ENCODE measurements at places on chromosomes 11 and 22.

DNA sequence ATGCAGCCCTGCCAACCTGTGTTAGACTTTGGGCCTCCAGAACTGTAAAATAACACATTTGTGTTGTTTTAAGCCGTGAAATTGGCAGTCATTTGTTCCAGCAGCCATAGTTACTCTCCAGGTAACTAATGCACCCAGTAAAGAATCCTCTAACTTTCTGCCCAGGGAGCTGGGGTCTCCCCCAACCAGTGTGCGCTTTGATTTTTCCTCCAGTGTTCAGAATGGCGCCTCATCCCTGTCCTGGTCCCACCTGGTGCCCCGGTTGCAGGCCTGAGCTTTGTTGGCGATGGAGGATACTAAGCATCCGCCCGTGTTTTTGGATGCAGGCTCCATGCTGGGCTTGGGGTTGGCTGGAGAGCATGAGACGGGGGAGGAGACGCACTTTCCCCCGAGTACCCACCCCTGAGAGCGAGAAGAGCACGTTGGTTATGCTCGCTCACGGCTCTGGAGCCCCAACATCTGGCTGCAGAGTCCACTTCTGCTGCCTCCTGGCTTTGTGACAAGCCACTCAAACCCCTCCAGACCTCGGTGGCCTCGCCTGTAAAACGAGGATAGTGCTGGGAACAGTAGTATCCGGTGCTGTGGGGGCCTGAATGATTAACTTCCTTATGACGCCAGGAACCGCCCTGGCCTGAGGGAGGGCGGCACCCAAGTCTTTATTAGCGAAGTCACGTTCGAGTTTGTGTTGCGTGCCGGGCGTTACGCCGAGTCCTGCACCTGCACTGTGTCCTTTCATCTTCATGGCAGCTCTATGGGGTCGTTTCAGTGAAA is 25.8 kb downstream of the MRGPRD start:
- no peak for DNase-seq

- no peak for DNase-seq
Measured at GRCh38 chr11:19817265-19817851, 104.7 kb downstream of the NAV2 start.

DNA sequence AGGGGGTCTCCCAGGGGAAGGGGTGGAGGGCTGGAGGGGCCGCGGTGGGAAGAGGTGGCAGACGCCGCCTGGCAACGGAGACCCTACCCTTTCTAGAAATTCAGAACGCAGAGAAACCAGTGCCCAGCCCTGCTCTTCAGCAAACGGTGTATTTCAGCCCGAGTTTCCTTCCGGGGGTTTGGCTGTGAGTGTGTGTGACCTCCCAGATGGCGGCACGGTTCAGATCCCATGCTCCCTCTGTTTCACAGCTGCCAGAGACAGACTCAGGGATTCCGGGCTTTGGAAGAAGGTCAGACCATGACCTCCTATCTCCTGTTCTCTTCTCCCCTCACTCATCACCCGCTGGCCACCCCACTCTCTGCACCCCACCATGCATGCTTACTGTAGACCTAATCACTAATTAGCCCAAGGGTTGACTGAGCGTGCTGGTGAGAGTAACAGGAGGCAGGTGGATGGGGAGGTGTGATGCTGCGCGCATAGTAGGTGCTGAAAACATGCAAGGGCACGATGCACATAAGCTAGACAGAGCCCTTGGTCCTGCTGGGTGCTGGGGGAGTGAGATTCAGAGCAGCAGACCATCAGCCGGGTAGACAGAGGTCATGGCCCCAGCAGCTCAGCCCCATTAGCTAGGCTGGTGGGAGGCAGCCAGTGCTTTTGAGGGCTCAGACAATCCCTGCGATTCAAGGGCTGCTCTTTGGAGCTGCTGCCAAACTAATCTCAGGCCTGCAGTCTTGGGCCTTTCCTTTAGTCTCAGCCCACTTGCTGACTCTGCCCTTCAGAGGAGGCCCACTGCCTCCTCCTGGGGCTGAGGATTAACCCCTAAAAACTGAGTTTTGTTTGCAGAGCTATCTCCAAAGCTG is 256.5 kb upstream of the CADM1 start:
- no peak for DNase-seq

- no peak for DNase-seq
Measured at GRCh38 chr11:65516135-65516968, 8.5 kb upstream of the SCYL1 start.

GRCh38 chr11:47087801-47088200 is 88.9 kb downstream of the ARFGAP2 start:
- DNase-seq = no peak

GRCh38 chr22:27148055-27148454 is 490.7 kb downstream of the MIAT start:
- no peak for DNase-seq

- DNase-seq = no peak
Measured at GRCh38 chr11:113507341-113507740, 32.1 kb upstream of the DRD2 start.

DNA sequence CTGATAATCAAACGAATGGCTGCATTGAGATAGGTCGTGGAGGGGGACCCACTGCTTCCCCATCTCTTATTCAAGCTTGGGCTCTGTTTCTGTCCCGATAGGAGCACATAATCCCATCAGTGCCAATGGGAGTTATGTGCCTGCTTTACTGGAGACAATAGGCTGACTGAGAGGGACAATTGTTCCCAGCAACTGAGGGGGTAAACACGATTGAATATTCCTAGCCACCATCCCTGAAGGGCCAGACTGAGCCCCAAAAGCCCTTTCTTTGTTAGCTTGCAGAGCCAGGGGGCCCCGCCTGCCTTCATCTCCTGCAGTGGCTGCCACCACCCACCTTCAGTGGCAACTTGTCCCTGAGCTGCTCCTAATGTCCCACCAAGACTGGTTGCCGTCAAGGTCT is 172.8 kb upstream of the NAV2 start:
- DNase-seq = no peak

DNA sequence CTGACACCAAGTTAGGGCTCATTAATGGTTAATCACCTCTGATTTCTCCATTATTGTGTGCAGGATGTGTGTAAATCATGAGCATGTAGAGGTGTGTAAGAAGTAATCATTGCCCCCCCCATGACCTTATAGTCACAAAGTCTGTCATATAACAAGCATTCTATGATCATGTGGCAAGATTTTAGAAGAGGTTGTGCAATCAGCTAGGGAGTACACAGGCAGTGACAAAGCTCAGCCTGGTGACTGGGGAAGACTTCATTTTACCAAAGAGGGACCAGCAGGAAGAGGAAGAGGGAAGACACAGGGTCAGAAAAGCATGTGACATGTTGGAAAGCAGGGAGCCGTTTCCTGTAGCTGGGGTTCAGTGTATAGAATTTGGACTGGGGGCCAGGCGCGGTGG is 176.5 kb upstream of the LARGE1 start:
- no peak for DNase-seq

- no peak for DNase-seq
Measured at GRCh38 chr11:112322173-112322790, 61.6 kb upstream of the PLET1 start.

Data from GM12892 (cell line).